ENCODE measurements at places on chromosomes 7 and 10.

- no peak for DNase-seq
These were observed 53.5 kb downstream of the EXOC6 start for GRCh38 chr10:92901819-92902251.

DNA sequence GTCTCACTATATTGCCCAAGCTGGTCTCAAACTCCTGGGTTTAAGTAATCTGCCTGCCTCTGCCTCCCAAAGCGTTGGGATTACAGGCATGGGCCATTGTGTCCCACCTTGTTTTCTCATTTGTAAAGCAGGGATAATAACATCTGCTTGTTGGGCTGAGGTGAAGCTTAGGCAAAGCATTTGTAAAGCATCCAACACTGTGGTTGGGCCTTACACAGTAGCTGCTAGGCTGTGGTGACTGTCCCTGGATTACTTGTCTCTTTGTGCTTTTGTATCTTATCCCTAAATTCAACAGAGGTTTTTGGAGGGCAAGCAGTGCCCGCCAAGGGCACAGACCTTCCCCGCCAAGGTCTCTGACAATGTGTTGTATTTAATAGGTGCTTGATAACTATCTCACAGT is 14.3 kb downstream of the HKDC1 start:
- no peak for DNase-seq

DNA sequence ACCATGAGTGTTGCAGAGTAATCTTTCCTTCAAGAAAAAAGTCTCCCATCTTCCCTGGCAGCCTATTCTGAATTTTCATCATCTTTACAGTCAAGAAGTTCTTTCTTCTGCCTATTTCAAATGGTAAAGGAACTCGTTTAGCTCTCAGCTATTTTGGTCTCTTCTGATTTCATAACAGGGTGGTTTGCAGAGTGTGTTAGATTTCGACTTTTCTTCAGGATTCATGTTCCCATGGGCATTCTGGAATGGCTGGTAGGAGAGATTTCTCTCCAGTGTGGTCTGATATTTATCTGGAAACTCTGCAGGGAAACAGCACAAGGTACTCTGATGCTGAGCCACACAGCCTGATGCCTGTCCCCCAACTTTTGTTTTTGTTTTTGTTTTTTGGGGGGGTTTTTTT is 111.1 kb upstream of the FAM171A1 start:
- DNase-seq, result no peak

GRCh38 chr10:42816912-42817311 is 34.3 kb downstream of the BMS1 start:
- DNase-seq, result no peak

GRCh38 chr7:121446526-121446925 is 50.4 kb upstream of the FAM3C start:
- DNase-seq, result no peak

DNA sequence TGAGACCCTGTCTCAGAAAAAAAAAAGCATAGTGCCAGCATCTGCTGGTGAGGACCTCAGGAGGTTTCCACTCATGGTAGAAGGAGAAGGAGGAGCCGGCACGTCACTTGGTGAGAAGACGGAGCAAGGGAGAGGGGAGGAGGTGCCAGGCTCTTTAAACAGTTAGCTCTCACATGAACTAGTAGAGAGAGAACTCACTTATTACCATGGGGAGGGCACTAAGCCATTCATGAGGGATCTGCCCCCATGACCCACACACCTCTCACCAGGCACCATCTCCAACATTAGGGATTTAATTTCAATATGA is 62.9 kb upstream of the VKORC1L1 start:
- DNase-seq, result no peak

DNA sequence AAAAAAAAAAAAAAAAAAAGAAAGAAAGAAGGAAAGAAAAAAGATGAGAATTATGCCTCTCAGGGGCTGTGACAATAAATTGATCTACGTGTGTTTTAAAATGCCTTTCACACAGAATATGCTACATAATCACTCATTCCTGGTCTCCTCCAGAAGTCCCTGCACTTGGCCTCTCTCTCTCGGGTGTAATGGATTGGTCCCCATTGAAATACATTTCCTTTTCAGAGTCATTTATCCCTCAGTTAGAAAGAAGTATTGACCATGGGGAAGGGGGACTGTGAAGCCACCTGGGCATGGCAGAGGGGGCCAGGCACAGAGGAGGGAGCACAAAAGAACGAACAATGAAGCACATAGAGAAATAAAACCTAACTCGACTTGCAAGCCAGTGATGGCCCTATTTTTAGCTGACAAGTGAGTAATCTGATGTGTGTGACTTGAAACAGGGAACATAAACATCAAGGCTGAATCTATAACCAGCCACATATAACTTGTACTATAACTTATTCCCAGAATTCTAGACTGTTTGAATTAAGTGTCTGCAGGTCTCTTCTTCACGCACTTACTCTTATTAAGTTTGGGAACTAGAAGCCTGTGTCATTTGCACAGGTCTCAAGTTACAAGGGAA is 490.8 kb downstream of the KCNMA1 start:
- no peak for DNase-seq

DNA sequence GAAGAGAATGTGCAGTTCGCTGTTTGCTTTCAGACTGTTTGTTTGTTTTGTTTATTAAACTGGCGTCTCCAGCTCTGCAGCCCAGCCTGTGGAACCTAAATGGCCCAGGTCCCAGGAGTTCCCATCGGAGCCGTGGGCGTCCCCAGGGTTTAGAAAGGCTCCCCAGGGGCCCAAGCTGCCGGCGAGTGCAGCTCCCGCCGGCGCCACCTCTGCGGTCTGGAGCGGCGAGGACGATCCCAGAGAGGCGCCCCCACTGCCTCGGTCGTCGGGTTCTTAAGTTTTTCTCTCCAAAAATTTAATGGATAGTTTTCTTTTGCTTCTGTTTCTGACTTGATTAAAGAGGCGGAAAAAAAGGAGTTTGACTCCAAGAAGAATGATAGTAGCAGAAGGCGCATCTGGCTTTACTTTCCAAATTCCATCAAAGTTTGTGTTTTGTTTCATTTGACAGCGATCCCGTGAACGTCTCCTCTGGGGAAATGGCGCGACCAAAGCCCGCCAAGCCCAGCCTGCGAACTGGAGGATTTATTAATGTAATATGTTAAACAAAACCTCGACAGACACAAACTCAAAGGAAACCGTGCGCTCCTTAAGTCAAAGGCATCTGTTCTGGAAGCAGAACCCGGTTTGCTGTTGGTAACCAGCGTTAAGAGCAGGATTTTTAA is 718 bp upstream of the FZD1 start:
- DNase-seq, result no peak

DNA sequence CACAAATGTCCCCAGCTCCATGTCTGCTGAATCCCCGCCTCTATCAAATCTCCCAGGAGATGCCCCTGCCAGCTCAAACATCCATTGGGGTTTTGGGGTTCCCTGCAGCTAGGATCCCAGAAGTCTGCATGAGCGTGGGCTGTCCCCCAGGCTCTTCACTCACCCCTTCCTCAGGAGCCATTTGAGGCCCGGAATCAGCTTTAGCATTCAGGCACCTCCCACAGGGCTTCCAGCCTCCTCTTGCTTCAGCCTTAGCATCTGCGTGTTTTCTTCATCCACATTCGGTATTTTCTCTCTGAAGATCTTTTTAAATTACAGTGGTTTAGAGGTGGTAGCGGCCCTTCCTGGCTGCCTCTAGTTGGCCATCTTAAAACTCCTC is 1054.4 kb downstream of the CNTNAP2 start:
- no peak for DNase-seq

GRCh38 chr7:139752604-139753003 is 25.2 kb downstream of the HIPK2 start:
- no peak for DNase-seq

- no peak for DNase-seq
These were observed 29.3 kb upstream of the NCAPG2 start for GRCh38 chr7:158733775-158734494.

DNA sequence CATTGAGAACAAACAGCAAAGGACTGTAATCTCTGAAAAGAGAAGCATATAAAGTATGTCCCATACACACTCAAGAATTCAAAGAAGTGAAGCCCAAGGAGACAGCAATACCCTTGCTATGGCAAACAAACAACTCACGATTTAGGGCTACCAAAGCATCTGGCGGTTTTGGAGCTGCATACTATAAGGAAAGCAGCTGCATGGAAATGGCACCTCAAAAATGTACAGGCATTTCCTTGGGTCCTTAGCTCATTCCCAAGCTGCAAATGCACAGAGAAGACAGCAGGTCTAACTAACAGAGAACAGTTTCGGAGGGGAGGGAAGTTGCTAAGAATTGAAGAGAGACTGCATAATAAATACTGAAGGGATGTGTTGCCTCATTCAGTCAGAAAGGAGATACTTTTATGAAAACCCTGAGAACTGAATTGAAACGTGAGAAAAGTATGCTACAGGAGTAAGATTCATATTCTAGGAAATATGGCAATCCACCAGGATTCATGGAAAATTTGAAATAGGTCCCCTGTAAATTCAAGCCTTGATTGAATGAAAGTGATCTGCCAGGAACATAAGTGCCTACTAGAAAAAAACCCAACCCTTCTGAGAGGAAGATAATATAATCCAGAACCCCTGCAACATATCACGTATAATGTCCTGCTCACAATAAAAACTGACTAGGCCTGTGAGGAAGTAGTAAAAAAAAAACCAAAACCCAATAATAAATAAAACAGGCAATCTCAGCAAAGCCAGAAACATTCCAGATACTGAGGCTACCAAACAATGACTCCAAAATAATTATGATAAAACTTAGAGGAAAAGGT is 36.4 kb downstream of the CUBN start:
- no peak for DNase-seq

GRCh38 chr10:58661336-58661735 is 148.7 kb downstream of the BICC1 start:
- DNase-seq, result no peak

DNA sequence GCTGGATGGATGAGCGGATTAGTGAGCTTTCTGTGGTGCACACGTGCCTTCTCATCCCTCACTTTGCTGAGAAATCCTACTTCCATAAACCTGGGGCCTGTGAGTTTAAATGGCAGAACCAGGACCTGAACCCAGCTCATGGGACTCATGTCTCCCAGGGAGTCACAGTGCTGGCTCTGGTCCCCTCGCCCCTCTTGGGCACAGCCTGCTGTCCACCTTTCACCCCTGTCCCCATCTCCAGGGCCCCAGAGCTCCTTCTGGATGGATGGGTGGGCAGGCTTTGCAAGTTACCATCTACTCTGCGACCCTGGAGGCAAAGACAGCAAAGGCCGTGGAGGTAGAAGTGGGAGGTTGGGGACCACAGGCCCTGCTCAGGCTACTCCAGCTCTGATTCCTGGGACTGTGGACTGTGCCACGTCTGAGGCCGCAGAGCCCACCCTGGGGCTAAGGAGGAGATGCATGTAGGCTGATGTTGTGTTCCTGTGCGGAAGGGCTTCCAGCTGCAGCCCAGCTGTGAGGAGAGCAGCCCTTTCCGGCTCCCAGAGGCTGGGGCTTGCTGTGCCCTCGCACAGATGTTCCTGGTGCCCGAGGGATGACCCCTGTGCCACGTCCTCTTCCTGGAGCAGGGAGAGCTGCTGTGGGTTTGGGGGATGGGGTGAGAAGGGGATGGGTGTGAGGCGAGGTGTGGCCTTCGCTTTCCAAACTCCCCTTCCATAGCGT is 40.3 kb downstream of the PRF1 start:
- no peak for DNase-seq

GRCh38 chr7:26792576-26792975 is 71.8 kb downstream of the SKAP2 start:
- no peak for DNase-seq

- no peak for DNase-seq
These were observed 252.3 kb upstream of the KLF14 start for GRCh38 chr7:130986261-130986690.

- DNase-seq, result no peak
These were observed 100.9 kb downstream of the EXOC4 start for GRCh38 chr7:133353775-133354174.

- no peak for DNase-seq
These were observed 73.3 kb upstream of the FHIP2A start for GRCh38 chr10:114748241-114748640.

- no peak for DNase-seq
These were observed 85.8 kb downstream of the NRP1 start for GRCh38 chr10:33248638-33249037.

GRCh38 chr10:52252307-52252706 is 61.8 kb upstream of the DKK1 start:
- no peak for DNase-seq

- no peak for DNase-seq
These were observed 45.0 kb upstream of the FOXL3 start for GRCh38 chr7:244974-245373.

DNA sequence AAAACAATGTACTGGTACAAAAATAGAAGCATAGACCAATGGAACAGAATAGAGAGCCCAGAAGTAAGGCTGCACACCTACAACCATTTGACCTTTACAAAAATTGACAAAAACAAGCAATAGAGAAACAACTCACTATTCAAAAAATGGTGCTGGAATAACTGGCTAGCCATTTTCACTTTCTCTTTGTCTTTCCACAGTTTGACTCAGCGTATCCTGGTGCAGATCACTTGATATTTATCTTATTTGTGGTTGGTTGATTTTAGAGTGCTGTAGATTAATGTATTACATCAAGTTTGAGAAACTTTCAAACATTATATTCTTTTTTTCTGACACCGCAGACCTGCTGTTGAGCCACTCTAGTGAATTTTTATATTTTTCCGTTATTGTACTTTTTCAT is 381.4 kb downstream of the DGKB start:
- DNase-seq, result no peak

GRCh38 chr7:124029396-124030188 is 3.3 kb downstream of the TMEM229A start:
- DNase-seq, result no peak

GRCh38 chr10:93039721-93040120 is 20.9 kb upstream of the CYP26C1 start:
- DNase-seq, result no peak

GRCh38 chr10:53130337-53130736 is 357.8 kb upstream of the MBL2 start:
- DNase-seq, result no peak

- no peak for DNase-seq
These were observed 135.0 kb downstream of the NT5C2 start for GRCh38 chr10:103058034-103058433.

DNA sequence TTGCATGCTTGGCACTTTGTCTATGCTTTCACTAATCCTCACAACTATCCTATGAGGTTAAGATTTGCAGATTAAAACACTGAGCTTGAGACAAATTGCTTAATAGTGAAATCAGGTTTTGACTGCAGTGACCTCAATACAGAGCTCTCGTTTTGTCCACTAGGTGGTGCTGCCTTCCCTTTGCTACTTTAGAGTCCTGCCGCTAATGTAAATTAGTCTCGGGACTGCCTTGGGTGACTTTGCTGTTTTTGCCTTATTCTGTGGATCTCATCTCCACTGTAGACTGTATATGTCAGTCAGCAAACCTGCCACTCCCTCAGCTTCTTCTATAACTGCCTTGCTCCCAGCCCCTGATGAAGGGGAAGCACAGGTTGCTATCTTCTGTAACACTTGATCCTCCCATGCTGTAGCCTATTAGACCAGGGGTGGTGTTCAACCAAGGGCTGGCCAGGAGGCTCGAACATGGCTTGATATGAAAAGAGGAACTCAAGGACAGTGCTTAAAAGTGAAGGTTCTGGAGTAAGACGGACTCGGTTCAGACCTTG is 26.0 kb downstream of the ASB4 start:
- DNase-seq, result peak; percentile 8

DNA sequence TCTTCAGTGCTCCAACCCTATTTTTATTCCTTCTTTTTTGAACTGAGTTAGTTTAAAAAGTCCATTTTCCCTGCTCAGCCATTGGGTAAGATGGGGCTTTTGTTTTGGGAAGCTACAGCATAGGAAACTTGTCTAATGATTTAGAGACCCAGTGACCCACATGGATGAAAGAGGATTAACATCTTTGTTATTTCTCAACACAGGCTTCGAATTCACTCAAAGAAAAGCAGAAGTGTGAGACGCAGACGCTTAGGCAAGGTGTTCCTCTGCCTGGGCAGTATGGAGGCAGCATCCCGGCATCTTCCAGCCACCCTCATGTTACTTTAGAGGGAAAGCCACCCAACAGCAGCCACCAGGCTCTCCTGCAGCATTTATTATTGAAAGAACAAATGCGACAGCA is 152.0 kb downstream of the HDAC9 start:
- no peak for DNase-seq
